ENCODE measurements at places on chromosomes 11 and 22.

DNA sequence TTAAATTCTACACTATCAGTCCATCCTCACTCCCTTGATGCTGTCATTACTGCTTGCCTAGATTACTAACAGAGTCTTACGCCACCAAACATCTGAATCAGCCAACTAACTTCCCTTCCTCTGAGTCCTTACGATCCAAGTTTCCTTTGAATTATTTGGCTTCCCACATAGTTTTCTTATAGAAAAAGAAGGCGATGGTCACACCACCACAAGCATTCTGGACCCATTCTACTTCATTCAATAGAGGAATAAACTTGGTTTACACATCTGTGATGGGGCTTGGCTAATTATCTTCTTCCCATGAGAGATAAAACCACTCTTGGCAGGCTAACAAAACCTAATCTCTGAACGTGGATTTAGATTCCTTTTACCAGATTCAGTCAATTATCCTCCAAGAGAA is 35.0 kb downstream of the INTS4 start:
- no peak for DNase-seq

GRCh38 chr22:19287889-19288288 is 3.6 kb downstream of the CLTCL1 start:
- peak; percentile 26 for DNase-seq

GRCh38 chr11:25441421-25441820 is 890.5 kb upstream of the ANO3 start:
- no peak for DNase-seq

DNA sequence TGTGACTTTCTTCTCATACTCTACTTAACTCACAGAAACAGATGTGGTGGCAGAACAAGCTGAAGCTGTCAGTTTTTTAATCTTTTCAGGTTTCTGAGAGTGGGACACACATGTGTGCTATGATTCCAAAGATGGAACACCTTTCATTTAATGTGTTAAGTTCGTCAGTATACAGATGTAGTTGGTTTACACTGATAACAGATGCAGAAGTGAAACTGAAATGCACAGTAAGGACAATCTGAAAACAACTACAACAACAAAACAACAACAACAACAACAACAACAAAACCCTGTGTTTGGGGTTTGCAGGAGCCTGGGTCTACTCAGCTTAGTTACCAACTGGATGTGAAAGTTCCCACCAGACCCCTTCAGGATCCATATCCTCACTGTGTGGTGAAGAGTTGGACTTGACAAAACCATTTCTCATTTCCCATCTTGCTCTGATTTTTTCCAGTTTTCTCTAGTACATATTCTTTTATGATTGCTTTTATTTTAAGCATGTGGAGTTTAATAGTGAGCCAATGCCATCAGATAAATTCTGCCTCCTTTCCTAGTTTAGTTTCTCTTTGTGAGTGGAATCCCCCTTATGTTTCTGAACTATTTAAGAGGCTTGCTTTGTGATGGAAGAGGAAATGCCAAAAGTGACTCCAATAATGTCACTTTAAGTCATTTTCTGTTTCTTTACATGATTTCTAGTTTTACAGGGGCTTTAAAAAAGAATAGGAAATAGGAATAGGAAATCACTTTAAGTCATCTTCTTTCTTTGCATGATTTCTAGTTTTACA is 47.8 kb downstream of the ARHGAP42 start:
- no peak for DNase-seq

DNA sequence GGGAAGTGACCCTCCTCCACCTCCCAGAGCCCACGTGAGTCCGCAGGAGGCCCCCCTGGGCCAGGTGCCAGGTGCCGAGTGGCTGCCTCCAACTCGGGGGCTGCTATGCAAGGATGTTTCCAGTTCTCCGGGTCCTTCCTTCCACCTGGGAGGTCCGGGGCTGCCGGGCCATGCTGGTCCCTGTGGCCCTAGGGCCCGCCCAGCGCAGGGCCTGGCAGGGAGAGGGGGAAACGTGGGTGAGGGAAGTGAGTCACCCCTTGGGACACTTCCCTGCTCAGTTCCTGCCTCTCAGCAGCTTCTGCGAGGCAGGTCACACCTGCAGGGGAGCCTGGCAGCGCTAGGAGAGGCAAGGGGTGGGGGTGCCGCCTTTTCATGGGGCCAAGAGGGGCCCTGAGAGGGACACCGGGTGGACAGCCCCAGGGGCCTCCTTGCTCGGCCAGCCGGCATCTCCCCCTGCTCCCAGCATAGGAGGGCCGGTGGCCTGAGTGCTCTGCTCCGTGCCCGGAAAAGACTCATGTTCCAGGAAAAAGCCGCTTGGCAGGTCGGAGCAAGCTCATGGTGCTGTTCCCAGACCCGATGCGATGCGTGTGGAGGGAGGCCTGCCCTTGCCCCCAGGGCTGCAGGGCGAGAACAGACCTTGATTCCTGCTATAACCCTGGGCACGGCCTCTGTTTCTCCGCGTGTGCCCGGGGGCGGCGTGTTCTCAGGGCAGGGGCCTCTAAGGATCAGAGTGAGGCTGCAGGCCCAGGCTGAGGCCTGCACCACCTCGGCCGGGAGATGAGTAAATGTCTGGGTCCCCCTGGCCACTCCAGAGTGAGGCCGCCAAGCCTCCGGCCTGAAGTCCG is 30.3 kb upstream of the WNT7B start:
- peak; percentile 84 for DNase-seq

GRCh38 chr11:33135768-33136443 is 25.4 kb downstream of the CSTF3 start:
- no peak for DNase-seq

- DNase-seq = no peak
These were observed 116.8 kb upstream of the BMAL1 start for GRCh38 chr11:13160806-13161205.

GRCh38 chr11:108221371-108221770 is 1.1 kb downstream of the NPAT start:
- DNase-seq = peak; percentile 13

DNA sequence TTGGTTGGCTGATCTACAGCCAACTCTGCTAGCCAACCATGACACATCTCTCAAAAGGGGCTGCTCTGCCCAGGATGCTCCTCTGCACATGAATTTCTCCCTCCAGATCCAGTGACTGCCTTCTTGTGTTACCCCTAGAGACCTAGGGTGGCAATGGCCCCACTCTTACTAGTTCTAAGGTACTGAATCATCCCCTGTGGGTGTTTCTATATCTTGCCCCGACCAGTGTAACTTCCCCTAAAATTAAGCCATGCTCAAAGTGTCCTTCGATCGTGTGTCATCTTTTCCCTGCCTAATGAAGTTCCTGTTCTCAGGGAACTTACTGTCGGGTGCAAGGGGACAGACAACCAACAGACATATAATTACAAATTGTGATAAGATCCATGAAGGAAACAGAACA is 113.3 kb downstream of the FAM76B start:
- no peak for DNase-seq

DNA sequence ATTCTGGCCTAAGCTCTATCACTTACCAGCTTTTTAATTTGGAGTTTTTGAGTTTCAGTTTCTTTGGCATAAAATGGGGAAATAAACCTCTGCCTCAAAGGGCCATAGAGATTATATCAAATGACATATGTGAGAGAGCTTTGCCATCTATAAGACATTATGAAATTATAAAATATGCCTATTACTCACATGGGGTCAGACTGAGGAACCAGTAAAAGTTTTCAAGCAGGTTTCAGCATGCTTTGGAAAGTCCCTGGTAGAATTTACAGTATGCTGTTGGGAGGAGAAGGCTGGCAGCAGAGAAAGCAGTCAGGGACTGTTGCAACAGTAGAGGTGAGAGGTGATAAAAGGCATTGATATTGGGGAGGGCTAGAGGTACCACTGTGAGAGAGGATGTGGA is 13.6 kb upstream of the MTNR1B start:
- DNase-seq = no peak

DNA sequence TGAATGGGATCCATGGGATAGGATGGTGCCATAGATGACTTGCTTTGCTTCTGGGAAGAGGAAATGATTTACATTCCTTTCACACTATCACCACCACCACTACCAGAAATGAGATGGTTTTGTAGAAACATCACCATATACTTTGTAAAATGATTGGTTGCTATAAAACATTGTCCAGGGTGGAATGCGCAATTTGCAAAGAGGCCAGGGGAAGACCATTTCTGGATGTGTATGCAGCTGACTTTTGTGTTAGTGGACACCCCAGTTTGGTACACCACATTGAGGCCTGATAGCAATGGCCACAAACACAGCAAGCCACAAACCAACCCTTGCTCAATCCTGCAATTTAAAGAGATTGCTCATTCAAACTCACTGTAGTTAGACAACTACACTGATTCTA is 56.7 kb upstream of the RCN1 start:
- DNase-seq = no peak

DNA sequence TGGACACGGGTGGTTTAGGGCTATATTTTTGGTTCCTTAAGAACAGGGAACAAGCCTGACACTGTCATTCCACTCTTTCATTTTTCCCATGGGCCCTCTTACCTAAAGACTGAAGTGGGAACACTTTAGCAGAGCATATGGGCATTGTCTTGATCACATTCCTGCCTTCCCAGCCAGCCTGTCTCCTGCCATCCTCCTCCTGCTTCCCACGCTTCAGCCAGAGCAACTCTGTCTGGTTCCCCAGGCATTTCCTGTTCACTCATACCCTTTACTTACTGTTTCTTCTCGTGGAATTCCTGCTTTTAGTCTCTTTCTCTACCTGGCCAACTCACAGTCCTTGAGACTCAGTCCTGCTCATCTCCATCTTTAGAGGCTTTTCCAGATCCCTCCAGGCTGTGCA is 22.8 kb downstream of the MRPL16 start:
- DNase-seq = no peak

DNA sequence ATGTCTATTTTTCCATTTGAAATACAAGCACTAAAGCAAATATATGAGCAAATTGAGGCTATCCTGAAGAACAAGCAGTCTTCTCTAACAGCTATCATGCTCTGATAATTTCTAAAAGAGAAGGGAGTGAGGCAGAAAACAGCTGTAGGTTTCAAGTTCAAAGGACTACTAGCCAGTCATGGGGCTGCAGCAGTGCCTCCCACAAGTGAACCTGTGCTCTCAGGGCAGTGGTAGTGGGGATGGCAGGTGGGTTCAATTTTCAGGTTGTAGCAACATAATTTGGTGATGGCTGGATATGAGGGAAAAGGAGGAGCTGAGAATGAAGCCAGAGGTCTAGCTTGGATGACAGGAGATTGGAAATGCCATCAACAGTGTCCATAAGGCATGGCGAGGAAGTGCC is 93.5 kb upstream of the ARHGAP20 start:
- no peak for DNase-seq

DNA sequence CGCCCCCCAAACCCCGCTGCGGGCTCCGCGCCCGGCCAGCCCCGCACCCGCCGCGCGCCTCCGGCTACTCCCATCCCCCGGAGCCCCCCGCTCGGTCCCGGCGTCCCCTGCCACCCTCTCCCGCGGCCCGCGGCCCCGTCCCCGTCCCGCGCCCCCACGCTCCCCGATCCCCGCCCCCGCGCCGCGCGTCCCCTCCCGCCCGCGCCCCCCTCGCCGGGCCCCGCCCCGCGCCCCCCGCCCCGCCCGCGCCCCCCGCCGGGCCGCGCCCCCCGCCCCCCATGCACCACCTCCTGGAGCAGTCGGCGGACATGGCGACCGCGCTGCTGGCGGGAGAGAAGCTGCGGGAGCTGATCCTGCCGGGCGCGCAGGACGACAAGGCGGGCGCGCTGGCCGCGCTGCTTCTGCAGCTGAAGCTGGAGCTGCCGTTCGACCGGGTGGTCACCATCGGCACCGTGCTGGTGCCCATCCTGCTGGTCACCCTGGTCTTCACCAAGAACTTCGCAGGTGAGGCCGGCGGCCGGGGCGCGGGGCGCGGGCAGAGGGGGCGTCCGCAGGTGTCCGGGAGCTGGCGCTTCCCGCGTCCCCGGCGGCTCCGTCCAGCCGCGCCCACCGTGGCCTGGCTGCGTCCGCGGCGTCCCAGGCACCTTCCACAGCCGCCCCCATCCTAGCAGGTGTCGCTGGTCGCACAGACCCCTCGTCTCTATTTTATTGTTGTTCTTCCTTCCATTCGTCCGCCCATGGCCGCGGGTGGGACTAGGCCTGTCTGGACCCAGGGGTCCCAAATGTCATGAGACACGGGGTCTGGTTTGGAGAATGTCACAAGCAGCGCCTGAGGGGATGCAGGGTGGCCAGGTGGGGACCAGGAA is at the start of gene PANX2:
Gene PANX2, plus strand, starts transcription at position 279 of the 866 bp plus-strand sequence. Its CDS starts 0 bp downstream, at position 279.
- no peak for DNase-seq

DNA sequence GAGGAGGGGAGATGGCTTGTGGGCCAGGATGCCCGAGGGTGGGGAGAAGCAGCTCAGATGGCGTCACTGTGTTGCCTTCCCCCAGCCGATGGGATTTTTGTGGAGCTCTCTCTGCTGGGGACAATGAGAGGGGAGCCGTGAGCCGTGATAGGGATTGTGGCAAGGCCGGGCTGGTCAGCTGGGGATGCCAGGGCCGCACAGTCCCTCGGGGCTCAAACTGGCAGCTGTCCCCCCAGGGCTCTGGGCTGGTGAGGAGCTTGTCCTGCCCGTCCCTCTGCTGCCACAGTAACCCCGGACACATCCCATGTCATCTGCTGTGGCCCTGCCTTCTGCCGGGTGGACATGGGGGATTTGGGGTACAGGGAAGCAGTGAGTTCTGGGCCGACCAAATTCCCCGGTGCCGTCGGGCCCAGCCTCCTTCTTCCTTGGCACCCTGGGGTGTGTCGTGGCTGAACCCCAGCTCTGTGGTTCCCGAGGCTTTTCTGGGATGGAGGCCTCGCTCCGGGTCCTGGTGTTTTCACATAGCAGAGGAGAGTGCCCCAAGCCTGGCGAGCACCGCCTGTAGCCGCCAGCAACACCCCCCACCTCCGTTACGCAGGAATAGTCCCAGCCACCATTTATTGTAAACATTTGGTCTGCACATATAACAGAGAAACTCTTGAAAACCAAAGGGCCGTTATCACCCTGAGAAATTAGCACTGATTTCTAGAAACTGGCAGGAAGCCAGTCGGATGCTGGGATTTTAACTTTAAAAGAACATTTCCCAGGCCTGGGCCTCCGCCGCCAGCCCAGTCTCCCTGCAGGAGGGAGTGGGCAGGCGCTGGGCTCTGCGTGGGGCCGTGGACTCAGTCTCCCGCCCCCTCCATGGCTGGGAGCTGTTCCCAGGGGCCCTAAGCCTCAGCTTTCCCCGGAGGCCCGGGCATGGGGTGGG is 9.9 kb downstream of the BRSK2 start:
- DNase-seq = no peak

- DNase-seq = no peak
These were observed 29.5 kb downstream of the MOV10L1 start for GRCh38 chr22:50119169-50119767.

DNA sequence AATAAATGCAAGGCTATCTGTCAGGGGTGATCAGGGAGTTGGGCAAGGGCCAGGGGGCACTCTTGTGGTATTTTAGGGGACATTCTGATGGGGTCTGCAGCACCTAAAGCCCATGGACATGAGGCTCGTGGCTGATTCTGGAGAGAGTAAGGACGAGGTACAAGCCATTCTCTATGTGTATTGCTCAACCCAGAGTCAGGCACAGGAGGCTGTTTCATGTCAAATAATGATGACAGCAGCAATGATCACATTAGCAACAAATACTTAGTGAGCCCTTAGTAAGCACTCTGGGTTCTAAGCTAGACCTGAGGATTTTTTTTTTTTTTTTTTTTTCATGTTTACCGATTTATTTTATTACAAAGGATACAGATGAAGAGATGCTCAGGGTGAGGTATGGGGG is 83.5 kb upstream of the THY1 start:
- DNase-seq = no peak
